Activated CD4-positive, CD25-positive, alpha-beta regulatory T cell treated with anti-CD3 and anti-CD28 coated beads, Interleukin-2, amount 50 U/mL, for 72 hours (primary cell): ENCODE measurements at places on chromosomes 5 and 9.

GRCh38 chr5:4661326-4661725 is 478.8 kb upstream of the ADAMTS16 start:
- no peak for DNase-seq

DNA sequence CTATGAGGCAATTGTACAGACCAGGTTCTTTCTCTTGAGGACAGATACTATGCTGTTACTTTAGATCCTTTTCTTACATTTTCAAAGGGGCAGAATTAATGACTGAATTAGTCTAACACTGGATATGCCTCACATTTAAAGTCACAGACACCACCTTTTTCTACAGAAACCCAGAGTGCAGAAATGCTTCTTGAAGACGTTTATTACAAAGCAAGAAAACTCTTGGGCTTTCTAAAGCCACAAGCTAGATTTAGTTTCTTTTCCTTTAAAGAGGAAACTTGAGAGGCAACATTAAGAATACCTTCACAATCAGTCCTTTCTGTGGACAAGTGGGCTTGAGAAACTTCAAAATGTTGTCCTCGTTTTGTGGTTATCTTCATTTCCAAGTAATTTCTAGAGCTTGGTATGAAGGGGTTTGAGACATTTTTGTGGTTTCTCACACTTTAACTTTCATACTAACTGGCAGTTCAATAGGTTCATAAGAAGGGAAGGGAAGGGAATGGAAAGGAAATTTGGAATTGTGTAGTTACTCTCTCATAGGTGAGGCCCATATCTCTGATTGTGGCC is 527.4 kb downstream of the RASEF start:
- DNase-seq: no peak

GRCh38 chr5:12019306-12019705 is 115.1 kb upstream of the CTNND2 start:
- no peak for DNase-seq

- DNase-seq: no peak
These were observed 83.7 kb downstream of the HRH2 start for GRCh38 chr5:175741556-175741955.

DNA sequence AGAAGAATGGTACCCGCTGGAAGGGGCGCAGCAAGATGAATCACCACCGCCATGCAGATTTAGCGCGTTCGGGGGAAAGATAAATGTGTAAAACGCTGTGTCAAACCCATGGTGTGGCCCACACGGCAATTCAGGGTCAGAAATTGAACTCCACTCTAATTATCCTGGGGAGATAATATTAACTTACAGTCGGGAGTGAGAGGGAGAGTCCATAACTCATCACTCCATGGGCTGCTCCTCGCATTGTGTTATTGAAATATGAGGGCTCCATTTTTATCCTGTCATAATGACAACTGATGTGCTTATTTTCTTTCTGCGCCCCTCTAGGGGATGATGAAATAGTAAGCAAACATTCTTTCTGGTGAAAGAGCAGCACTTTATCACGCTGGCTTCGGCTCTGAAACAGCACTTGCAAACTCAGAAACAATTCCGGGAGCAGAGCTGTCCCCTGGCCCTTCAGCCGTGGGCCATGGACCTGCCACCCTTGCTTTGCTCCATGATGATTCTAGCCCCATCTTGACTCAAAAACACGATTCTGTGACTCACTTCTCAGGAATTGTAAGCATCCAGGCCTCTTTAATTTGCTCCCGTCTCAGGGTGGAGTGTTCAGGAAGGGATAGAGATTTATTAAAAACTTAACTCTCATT is 431.6 kb downstream of the IRX1 start:
- DNase-seq: no peak

DNA sequence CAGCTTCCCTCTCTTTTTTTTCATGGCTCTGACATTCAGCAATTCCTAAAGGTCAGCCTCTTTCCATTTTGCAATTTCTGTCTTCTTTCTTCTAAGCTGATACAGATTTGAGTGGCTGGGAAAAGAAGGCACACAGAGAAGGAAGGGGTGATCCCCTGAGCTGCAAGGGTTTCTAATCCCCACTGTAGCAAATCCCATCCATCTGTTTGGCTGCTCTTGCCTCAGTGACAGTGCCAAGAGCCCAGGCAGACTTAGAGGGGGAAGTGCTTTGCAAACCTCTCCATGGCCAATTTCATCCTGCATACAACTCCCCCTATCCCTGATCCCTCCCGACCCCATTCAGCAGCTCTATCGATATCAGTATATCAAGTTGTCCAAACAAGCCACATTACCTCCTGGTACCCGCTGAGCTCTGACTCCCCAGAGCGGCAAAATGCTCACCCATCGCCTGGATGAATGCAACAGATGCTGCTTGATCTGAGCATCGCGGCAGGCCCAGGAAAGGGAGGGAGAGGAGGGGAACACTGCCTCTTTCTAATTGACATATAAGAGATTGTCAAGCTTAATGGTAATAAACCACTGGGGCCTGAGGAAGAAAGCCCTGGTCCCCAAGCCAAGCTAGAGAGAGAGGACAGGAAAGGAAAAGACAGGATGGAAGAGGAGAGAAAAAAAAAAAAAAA is 268.9 kb downstream of the ASTN2 start:
- DNase-seq: no peak

DNA sequence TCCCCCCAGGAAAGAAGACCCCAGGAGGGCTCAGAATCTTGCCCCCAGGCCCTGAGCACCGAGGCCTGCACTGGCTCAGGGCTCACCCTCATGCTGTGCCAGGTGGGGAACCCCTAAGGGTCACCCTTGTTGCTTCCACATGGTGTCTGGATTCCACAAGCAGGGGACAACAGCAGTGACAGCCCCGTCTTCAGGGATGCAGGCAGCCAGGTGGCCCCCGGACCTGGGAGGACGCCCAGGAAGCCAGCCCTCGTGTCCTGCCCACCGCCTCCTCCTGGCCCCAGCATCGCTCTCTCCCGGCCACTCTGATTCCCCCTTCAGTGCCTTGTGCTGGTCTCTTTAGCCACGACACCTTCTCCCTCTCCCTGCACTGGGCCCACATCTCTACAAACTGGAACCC is 60.0 kb upstream of the SARDH start:
- no peak for DNase-seq

DNA sequence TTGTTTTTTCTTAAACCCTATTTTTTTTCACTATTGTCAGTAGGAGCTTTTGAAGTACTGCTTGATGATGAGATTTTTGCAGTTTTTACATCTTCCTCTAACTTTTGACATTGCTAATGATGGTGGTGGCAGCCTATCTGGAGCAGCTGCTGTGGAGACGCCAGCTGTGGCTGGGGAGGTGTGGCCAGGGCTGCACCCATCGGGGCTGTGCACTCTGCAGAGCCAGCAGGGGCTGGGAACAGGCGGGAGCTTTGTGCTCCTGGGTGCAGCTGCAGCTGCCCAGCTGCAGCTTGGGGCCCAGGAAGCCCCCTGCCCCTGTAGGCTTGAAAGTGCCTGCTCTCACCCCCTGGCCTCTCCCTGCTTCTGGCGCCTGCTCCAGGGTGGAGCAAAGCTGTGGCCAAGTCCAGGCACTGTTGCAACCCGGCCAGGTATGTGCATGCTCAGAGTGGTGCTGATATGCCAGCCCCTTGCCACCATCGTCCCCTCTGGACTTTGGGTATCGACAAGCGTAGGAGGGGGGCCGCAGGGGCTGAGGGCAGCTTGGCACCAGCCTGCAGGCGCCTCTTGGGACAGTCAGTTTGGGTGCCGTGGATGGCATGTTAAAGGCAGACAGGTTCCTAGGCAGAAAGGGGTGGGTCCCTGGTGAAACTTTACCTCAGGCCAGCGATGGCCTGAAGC is 39.2 kb downstream of the FER start:
- no peak for DNase-seq

DNA sequence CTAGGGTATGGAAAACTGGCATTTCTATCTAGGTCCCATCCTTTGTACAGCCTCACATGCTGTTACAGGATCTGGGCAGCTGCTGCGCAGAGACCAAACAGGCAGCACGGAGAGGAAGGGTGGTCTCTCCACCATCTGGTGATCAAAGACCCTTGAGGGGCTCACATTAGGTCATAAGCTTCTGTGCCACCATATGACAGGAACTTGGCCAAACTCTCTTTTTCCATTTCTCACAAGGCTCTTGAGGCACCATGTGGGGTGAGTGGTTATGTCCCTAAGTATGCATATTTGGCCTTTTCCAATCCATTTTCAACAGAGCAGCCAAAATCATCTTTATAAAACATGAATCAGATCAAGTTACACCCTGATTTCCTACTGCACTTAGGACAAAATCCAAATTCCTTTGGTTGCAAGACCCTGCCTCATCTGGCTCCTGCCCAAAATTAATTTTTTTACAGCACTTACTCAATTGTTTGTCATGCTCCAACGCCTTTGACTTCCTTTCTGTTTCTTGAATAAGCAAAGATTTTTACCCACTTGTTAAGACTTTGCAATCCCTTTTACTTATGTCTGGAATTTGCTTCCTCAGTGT is 730.0 kb downstream of the MAT2B start:
- no peak for DNase-seq

DNA sequence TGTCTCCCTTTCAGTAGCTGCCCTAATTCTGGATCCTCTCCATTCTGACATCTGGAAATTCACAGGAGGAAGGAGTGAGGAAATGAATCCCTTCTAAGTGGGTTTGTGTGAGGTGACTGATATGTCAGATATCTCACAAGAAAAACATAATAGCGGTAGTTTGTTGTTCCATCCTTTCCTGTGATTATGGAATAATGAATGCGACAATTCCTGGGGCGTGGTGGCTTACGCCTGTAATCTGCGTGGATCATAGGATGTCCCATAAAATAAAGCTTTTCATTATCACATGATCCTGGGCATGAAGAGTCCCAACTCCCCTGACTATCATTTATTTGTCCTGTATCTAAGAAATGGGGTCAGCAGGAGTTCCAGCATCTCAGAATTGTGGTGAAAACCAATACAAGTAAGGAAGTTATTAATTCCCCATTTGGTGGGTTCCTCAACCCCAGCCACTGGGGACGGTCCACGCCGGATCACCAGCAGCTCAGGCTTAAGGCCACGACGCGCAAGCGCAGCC is 375 bp upstream of the C5orf24 start:
- DNase-seq: no peak

DNA sequence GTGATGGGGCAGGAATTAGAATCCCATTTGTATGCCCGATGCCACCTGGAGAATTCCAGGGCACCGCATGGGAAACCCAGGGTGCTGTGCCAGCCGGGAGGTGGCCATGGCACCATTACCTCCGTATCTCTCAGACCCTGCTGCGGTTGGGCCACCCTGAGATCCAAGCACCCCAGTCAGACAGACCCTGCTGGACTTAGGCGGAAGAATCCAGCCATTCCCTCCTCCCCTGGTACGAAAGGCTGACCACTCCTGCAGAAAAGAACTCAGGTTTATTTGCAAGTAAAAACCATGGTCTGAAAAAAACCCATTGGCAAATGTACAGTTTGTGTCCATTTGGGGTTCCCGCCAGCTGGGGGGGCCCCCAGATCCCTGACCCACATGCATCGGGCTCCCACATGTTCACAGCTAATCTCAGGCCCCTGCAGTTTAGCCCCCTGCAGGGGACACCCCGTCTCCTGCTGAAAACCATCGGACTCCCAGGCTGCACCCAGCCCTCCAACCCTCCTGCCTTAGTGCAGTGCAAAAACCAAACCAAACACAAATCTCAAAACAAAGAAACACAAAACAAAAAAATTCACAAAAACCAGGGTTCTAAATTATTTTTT is 23.6 kb upstream of the SARDH start:
- DNase-seq: peak; percentile 7

DNA sequence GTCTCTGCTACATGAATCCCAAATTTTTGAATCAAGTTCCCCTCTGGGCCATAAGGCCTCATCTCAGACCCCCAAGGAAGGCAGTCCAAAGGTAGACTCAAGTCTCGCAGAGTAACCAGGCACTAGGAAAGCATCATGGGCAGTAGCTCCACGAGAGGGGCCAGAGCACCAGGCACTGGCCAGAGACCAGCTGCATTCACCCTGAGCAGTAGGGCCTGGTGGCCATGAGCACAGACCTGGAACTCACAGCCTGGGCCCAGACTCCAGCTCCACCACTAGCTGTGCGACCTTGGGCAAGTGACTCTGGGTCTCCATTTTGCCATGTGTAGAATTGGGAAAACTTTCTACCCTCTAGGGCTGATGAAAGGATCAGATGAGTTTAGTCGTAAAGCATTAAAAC is 28.5 kb downstream of the NANS start:
- DNase-seq: no peak

- peak; percentile 19 for DNase-seq
These were observed 81.3 kb downstream of the ANKRD33B start for GRCh38 chr5:10645146-10645545.

GRCh38 chr5:30405821-30406220 is 787.7 kb upstream of the CDH6 start:
- DNase-seq: no peak

- no peak for DNase-seq
These were observed 800.6 kb upstream of the CDH6 start for GRCh38 chr5:30392897-30393296.

GRCh38 chr9:100072805-100073204 is 26.0 kb downstream of the ERP44 start:
- no peak for DNase-seq

DNA sequence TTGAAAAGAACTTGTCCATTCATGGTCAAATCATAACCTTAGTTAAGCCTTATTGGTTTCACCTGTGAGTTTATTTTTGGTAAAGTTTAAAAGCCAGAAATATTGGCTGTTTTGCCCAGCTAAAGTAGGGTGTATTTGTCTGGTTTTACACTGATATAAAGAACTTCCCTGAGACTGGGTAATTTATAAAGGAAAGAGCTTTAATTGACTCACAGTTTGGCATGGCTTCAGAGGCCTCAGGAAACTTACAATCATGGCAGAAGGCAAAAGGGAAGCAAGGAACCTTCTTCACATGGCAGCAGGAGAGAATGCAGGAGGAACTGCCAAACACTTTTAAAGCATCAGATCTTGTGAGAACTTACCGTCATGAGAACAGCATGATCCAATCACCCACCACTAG is 55.3 kb downstream of the JAKMIP2 start:
- DNase-seq: no peak

DNA sequence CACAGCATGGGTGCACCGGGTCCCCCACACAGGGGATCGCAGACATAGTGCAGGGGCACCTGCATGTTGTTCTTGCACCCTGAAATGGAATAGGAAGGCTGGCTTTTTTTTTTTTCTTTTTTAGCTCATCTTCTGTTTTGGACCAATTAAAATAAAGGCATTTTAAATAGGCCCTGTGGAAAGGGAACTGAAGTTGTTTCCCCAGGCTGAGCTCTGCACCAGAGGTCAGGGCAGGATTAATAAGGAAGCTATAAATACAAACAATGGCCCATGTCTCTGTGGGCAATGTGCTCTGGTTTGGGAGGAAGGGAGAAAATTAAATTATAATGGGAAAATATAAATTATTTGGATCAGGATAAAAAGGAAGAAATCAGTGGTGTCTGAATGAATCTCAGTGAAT is 21.2 kb upstream of the KCNMB1 start:
- DNase-seq: no peak
